ENCODE measurements at places on chromosomes 4 and X.

DNA sequence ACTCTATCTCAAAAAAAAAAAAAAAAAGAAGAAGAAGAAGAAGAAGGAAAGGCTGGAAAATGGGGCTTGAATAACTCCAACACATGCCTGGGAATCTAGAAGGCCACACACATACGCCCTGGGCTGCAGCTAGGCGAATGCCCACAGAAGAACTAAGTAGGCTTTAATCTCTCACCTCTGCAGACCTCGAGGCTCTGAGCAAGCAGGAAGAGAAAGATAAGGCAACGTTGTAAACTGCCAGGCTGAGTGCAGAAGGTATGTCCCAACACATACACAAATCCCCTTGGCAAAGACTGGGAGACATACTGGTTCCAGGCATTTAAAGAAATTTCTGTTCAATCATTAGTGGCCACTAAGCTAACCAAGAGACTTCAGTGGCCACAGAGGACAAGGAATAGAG, 18.4 kb downstream of the SLC38A5 start:
- DNase-seq: no peak

GRCh38 chr4:99723612-99724011, 66.0 kb upstream of the C4orf54 start:
- no peak for DNase-seq

- no peak for DNase-seq
Measured at GRCh38 chr4:42083816-42084215, 68.6 kb downstream of the BEND4 start.

DNA sequence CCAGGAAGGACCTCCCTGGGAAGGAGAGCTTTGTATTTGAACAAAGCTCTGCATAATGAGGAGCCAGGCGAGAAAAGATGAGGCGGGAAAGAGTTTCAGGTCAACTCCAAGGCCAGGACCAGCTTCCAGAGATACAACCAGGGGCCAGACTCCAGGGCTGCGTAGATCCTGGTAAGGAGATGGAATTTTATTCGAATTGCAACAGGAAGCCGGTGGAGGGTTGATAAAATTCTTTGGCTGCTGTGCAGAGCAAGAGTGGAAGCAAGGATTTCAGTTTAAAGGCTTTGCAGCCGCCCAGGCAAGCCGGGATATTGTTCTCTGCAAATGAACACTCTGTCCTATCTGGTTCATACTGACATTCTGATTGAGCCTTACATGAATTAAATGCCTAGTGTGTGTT, 40.2 kb upstream of the CBR4 start:
- DNase-seq: no peak

GRCh38 chr4:183798301-183799253, 106.5 kb upstream of the STOX2 start:
- DNase-seq: no peak

GRCh38 chr4:91754716-91755115, 549.0 kb upstream of the GRID2 start:
- no peak for DNase-seq

GRCh38 chr4:140157341-140157740, 3.4 kb upstream of the MAML3 start:
- no peak for DNase-seq

GRCh38 chr4:82223715-82224114, 150.1 kb downstream of the HNRNPD start:
- no peak for DNase-seq

DNA sequence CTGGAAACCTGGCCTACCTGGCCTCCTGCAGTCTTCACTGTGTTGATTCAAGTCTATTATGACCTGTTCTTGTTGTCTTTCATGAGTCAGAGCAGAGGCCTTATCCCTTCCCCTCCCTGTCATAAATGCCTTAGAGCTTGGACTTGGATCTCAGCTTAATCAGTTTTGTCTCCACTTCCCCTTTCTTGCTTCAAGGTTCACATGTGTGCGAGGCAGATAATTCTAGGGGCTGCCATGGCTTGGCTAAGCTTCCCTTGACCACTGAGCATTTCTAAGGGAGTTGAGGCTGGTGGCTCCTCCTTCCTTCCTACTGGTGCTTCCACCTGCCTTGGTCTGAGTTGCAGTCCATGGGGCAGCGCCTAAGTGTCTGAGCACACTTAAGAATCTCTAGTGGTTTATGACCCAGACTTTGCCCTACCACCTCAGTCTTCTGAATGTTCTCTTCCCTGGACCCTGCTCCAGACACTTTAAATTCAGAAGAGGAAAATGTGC, 1.7 kb upstream of the HEPH start:
- DNase-seq: no peak

GRCh38 chr4:56743550-56743949, 62.5 kb upstream of the HOPX start:
- no peak for DNase-seq

- no peak for DNase-seq
Measured at GRCh38 chr4:94208266-94208665, 601 bp downstream of the SMARCAD1 start.

GRCh38 chr4:59539401-59539800, 1660.7 kb upstream of the ADGRL3 start:
- no peak for DNase-seq

DNA sequence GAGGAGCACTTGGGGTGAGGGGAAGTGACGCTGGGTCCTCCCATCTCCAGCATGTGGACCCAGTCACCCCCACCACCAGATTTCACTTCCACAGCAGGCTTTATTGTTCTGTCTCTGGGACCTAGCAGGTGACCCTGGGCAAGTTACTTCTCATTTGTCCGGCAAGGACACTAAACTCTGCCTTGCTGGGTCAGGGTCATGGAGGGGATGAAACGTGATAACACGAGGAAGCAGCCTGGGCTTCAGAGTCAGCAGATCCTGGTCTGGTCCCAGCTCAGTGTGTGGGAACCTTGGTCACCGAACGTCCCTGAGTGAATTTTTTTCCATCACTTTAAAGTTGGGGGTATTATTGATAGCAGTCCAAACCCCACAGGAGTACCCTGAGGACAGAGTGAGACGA, 3.9 kb downstream of the UBA1 start:
- DNase-seq: no peak

Data from stimulated activated CD8-positive, alpha-beta memory T cell treated with anti-CD3 and anti-CD28 coated beads, Interleukin-15, amount 100 ng/mL, for 4 hours (primary cell).